GM12878 (cell line): ENCODE measurements at places on chromosomes 16 and 17.
A peak's percentile ranks its signal among the peaks of the same experiment; 100 is the strongest.

GRCh38 chr17:47834756-47835155 lies 3.3 kb downstream of the LRRC46 start:
- DNase-seq: no peak

DNA sequence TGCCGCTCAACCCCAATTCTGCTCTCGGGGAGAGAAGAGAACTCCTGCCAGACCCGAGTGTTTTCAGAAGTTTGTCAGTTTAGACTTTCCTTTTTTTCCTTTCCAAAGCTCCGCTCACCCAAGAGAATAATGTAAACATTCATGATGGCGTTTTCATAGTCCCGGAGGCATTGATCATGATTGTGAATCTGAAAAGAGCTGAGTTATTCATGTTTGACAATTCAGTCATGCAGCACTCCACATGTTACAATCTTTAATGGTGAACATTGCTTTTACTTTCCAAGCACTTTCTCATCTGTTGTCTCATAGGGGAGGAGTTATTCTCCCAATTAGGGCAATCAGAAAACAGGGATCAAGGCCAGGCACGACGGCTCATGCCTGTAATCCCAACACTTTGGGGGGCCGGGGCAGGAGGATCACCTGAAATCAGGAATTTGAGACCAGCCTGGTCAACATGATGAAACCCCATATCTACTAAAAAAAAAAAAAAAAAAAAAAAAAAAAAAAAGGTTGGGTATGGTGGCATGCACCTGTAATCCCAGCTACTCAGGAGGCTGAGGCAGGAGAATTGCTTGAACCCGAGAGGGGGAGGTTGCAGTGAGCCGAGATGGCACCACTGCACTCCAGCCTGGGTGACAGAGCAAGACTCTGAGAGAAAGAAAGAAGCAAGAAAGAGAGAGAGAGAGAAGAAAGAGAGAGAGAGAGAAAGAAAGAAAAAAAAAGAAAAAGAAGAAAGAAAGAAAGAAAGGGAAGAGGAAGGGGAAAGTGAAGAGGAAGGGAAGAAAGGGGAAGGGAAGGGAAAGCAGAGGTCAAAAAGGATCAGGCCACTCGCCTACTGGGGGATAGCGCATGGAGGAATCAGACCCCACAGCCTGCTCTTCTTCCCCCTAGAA lies 70.0 kb upstream of the TNRC6C start:
- DNase-seq: no peak

GRCh38 chr17:83161298-83162034 lies 82.1 kb downstream of the METRNL start:
- DNase-seq: no peak

GRCh38 chr17:46773221-46773605 lies 45.3 kb downstream of the WNT3 start:
- no peak for DNase-seq

DNA sequence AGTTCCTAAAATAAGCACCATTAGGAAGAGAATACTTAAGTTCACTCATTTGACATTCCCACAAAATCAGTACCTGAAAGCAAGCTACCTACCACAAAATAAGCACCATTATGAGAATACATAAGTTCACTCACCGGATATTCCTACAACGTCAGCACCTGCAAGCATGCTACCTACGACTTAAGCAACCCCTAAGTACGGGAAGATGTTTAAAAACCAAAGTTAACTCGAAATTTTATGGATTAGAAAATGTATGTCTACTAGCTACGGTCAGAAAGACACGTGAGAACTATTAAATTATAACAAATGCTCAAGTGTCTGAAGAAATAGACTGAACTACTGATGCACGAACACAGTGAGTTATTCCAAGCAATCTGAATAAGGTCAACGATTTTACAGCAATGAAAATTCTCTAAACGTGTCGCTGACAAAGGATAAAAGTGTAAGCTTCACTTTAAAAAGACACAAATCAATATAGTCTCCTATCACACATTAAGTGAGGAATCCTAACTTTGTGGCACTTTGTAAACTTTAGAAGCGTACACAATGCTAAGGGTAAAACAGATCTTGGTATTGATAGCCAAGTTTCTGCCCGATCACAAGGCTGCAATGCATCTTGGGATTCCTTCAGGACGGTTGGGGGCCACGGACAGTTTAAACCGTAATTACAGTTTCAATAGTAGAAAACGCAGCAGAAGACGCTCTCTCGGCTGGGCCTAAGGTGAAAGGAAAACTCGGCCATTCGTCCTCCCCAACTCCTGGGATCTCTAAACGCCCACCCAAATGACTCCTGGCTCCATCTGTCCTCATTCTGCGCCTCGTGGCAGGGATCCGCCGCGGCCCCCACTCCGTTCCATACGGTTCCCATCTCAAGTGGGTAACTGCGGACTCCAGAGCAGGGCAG lies 1.3 kb downstream of the GSPT1 start:
- no peak for DNase-seq

GRCh38 chr17:67639979-67640378 lies 77.8 kb upstream of the NOL11 start:
- no peak for DNase-seq

- no peak for DNase-seq
Observed at GRCh38 chr16:83989300-83989699, 21.3 kb downstream of the NECAB2 start.

DNA sequence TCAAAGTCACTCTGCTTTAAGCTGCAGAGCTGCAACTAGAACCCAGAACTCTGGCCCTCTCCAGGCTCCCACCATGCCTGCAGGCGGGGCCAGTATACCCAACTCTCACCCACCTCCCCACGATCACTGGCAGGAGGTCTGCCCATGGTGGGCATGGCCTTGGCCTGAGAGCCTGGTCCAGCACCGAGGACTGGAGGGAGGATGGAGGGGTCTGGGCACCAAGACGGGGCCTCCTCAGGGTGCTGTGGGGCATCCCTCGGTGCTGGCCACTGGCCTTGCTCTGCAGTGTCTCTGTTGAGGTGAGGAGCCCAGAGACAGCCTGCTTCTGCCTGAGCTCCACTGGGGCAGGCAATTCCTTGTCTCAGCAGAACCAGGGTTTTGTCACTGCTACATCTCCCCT lies 1.5 kb upstream of the KRT16 start:
- DNase-seq: no peak

DNA sequence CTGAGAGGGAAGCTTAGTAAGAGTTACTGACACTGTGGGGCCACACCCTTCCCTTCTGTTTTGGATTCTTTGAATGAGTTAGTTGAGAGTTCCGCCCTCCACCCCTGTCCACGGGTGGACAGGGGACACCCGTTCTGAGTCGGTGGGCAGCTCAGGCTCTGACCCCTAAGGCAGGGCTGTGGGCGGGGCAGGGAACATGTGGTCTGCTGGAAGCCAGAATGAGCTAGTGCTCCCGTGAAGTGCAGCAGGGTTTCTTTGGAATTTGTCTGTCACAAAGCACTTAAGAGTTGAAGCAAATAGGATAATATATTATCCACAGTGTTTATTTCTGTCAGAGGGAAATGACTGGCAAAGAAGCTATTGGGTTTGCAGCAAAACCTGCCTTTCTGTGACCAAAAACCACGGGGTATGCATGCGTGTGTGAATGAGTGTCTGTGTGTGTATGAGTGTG lies 90.1 kb downstream of the CLEC16A start:
- DNase-seq: no peak

GRCh38 chr16:82011199-82011641 lies at the start of gene SDR42E1:
TSS of gene SDR42E1 (minus strand) at chr16:82011470. CDS start at chr16:82000858, 10,612 bp downstream.
- peak; percentile 13 for DNase-seq

- DNase-seq: no peak
Observed at GRCh38 chr17:72681844-72682243, 410.6 kb downstream of the SLC39A11 start.

GRCh38 chr17:73271072-73271471 lies 9.4 kb upstream of the CPSF4L start:
- peak; percentile 88 for DNase-seq

GRCh38 chr16:57695680-57696069 lies 1.1 kb downstream of the DRC7 start:
- no peak for DNase-seq

GRCh38 chr17:45103269-45103795 lies 29.0 kb downstream of the PLCD3 start:
- DNase-seq: no peak

DNA sequence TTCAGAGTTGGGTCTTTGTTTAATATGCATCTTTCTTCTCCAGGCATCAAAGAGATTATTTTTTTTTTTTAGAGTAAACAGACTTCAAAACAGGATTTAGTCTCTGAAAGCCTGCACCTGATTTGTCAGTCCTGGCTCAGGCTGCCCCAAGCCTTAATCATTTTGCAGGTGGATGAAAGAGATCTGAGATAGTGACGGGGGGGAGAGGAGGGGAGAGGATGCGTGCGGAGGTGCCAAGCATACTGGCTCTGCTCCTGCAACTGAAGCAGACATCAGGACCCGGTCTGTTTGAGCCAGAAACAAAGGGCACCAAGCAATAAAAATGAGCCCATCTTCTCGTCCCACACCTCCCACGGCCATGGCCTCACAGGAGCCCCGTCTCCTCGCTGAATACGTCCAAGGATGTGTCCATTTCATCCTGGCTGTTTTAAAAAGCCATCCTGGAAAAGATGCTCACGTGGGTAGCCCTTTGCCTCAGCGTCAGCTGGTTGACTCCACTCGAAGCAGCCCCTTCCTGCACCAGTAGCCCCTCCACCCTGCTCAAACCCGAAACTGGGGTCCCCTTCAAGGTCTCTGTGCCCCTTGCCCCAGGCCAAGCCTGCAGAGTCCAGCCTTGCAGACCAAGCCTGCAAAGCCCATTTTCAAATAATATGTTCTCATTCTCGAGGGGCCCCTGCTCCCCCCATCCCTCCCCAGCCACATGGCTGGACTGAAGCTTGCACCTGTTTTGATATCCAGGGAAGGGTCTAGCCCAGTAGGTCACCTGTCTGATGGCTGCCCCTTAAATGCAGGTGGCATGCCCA lies 84.8 kb upstream of the TNRC6C start:
- no peak for DNase-seq

DNA sequence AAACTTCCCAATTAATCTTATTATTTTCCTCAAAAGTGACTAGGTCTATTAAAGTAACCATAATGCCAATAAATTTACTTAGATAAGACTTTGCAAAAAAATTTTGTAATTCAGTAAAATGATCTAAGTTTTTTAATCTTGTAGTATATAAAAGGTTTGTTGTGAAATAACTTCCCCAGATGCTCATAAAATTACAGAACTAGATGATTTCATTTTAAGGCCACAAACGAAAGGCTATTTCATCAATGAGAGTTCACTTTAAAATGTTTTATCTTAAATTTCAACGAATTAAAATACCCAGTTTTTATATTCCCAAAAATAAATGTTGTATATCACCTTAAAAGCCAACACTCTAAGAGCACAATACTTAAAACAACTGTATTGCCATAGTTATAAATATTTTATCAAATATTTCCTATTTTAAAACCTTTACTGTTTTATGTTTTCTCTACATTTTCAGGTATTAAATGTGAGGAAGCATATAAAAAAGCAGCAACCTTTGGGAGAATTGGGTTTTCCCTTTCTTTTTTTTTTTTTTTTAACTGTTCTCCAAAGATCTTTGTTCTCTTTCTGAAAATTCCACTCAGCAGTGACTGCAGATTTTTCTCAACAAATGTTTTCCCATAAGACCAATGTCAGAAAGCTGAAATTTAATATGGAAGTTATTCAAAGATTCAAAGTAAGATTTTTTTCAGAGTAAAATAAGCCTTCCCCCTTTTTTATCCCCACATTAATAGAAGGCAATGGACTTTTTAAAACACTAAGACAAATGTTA lies 169.9 kb downstream of the CYB561 start:
- no peak for DNase-seq

- DNase-seq: no peak
Observed at GRCh38 chr16:71956486-71956885, 43.7 kb downstream of the PKD1L3 start.

GRCh38 chr16:4769306-4769638 lies 2.3 kb upstream of the ZNF500 start:
- DNase-seq: no peak

DNA sequence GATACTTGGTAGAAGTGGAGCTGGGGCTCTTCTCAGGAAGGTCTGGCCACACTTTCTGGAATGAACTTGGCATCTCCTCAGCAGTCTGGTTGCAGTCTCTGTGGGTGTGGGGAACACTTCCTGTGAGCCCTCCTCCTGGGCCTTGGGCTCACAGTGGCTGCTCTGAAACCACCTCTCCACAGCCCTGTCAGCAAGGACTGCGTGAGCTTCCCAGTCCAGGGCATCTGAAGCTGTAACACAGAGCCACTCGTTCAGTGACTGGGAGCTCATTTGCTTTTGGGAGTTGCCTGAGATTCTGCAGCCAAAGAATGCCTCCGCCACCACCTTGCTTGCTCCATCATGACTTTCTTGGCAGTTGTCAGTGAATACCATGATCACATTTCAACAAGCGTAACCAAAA lies 60.0 kb downstream of the CLEC16A start:
- DNase-seq: no peak

GRCh38 chr17:42817866-42818265 lies 6.2 kb downstream of the BECN1 start:
- no peak for DNase-seq

GRCh38 chr16:76583466-76583865 lies 306.3 kb downstream of the CNTNAP4 start:
- DNase-seq: no peak

DNA sequence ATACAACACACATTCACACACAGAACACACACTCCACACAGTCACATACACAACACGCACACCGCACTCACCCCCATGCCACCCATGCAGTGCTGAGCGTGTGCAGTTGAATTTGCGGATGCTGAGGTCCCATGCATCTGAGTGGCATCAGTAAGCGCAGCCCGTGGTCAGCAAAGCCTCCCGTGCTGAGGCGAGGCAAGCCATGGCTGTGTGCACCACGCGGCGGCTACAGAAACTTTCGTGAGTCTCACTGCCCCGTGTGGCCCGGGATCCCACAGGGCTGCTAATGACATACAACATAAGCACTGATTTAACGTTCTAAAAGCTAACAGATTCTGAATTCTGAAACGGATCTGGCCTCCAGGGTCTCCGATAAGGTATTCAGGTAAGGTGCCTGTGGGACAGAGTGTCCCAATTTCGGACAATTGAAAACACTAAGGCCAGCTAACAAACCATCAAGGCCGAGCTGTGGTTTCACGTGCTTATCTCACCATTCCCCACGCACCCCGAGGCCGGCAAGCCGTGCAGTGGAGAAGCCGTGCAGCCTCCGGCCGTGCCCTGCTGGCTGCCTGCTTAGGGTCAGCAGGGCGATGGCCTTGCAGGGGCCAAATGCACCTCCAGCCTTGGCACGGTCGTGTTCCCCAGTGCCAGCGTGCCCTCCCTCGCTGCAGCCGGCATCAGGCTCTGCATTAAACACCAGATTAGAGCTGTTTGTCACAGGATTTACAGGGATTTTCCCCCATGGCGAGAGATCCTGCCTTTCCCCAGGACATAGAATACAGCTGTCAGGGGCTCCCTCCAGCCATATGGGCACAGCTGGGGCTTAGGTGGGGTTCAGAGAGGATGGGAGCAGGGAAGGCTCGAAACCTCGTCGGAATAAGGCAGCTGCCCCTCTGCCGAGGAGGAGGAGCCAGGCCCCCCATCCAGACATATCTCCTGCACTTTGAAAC lies 191.7 kb downstream of the C16orf95 start:
- DNase-seq: no peak

- no peak for DNase-seq
Observed at GRCh38 chr17:17098551-17099179, 56.4 kb downstream of the MPRIP start.
